Stimulated activated CD4-positive, alpha-beta T cell treated with anti-CD3 and anti-CD28 coated beads, Interleukin-1b, Interleukin-23, amount 100 ng/mL, for 1 hour (primary cell): ENCODE measurements at places on chromosomes 5 and 9.

- DNase-seq, result no peak
Observed at GRCh38 chr5:121199216-121199999, 652.3 kb upstream of the FTMT start.

GRCh38 chr5:176906126-176906525 lies 7.0 kb upstream of the HK3 start:
- DNase-seq, result no peak

- no peak for DNase-seq
Observed at GRCh38 chr5:52837591-52838001, 49.9 kb downstream of the ITGA1 start.

- DNase-seq, result no peak
Observed at GRCh38 chr9:137390553-137391410, 32.2 kb downstream of the EXD3 start.

GRCh38 chr5:142152384-142152732 lies 43.8 kb downstream of the NDFIP1 start:
- no peak for DNase-seq

GRCh38 chr9:70262948-70263347 lies 4.2 kb downstream of the SMC5 start:
- DNase-seq, result no peak
